GM13977 (cell line): ENCODE measurements at places on chromosomes 16 and 17.

GRCh38 chr17:32588982-32589381 lies 102.2 kb downstream of the CDK5R1 start:
- no peak for DNase-seq

DNA sequence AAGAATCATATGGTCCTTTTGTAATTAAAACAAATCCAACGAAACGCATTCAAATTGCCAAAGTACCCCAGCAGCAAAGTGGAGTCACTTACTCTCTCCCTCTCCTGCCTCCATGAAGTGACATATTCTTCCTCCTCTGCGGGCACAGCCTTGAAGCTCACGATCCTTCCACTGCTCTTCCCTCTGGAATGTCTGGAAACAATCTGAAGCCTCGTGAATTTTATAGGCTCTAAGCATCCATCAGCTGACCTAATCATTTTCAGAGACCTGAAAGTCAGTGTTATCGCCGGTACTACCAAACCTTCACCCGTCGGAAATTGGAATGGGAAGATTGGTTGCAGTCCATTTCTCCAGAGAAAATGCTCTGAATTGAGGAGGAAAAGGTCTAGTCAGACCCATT lies 134.5 kb upstream of the FOXF1 start:
- no peak for DNase-seq

DNA sequence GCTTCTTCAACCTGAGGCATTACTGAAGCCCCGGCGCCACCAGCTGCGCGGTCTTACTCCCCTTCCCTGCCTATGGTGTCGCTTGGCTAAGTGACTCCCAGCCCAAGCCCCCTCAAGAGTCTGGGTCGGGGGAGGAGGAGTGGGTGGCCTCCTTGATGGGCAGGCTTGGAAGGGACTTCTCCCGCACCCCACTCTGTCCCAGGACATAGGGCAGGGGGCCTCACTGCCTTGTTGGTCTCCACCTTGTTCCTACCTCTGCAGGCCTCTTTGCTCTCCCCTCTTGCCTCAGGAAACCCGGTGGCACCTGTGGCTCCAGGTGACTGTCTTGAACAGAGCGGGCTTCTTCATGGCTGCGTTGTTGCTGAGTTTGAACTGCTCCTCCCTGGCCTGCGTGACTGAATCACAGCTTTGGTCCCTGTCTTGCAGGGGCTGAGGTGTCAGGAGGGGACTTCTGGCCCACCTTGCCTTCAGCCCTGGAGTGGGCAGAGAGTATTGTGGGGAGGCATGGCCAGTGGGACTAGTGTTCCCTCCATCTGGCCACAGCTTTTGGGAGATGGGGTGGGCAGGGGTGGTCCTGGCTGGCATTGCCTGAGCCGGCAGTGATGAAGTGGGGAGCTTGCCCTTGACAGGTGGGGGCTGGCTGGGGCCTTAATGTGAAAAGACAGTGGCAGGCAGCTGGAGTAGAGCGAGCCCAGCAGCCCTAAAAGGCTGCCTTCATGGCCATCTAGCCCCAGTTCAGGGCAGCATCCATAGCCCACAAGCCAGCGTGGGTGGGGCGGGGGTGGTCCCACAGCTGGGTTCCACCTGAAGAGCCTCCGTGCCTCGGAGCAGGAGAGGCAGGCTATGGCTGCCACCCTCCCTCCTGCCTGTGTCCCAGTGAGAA lies 7.3 kb downstream of the CBX2 start:
- DNase-seq: no peak

GRCh38 chr17:588519-588918 lies 126.1 kb downstream of the VPS53 start:
- no peak for DNase-seq

- DNase-seq: peak; percentile 69
These were observed 1.2 kb downstream of the OR1F1 start for GRCh38 chr16:3188925-3189825.

DNA sequence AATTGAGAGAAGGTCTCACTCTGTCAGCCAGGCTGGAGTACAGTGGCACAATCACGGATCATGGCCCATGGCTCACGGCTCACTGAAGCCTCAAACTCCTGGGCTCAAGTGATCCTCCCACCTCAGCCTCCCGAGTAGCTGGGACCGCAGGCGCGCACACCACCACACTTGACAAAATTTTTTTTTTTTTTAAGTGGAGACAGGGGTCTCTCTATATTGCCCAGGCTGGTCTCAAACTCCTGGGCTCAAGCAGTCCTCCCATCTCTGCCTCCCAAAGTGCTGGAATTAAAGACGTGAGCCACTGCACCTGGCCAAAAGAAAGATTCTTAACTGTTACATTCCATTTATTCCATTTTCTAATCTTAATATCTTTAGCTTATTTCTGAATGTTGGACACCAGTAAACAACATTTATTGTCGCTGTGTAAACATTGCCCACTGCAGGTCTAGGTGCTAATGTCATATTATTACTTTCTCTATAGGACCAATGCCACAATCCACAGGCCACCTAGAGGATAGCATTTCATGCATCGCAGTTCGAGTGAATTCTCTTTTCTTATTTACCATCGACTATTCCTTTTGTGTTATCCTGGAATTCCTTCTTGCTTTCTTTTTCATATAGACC lies 123.7 kb downstream of the PITPNC1 start:
- no peak for DNase-seq

DNA sequence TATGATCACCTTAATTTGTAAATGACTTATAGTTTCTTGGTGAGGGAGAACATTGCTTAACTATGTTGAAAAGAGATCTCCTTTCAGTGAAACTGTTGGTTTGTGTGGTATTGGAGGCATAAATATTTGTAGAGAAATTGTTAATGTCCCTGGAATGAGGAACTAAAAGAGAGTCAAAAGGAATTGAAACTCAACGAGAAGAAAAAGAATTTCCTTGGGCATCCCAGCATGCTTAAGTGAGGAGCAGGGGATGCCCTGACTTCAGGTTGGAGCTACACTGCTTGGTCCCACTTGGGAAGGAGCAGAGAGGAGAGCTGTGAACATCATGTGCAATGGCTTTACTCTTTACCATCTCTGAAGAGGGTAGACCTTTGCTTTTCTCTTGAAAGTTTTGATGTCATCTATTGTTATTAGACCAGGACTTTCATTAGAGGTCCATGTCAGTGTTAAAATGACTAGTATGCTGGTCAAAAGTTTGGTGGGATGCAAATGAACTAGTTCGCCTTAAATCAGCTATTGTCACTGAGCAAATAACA lies 21.7 kb downstream of the KRT23 start:
- DNase-seq: peak; percentile 58

GRCh38 chr17:76481071-76481655 lies 13.8 kb downstream of the AANAT start:
- peak; percentile 80 for DNase-seq

DNA sequence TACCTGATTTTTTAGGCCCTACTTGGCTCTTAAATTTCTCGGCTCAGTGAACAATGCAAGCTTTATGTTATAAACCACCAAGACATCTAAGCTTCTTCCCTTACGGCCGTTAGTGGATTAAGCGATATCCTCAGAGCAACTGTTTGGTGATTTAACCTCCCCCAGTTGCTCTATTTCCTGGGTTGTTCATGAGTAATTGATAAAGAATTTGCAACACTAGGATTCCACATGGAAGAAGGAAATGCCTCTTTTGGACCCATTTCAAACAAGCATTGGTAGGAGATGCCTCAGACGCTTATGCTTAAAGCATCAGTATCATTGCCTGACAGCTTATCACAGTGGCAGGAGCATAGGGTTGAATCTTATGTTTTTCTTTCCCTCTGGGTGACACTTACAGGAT lies 65.3 kb downstream of the RBFOX1 start:
- DNase-seq: no peak

- DNase-seq: no peak
These were observed 62.6 kb downstream of the ZFHX3 start for GRCh38 chr16:72985148-72985941.

- no peak for DNase-seq
These were observed 824 bp downstream of the SOX8 start for GRCh38 chr16:982145-983043.

GRCh38 chr16:80347900-80348299 lies 192.9 kb upstream of the DYNLRB2 start:
- DNase-seq: no peak

DNA sequence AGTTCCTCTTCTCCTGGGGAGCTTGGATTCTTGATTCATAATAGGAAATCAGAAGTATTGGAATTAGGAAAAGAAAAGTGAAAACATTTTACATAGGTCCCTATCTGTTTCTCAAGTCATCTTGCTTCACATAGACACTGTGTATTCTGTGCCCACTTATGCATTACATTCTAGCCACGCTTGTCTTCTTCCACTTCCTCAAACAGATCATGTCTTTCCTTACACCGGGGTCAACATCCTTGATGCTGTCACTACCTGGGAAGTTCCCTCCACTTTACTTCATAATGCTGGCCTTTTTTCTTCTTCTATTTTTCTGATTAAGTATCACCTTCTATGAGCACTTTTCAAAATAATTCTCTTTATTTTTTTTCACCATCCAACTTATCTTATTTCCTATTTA lies 606.4 kb upstream of the CDH8 start:
- no peak for DNase-seq

DNA sequence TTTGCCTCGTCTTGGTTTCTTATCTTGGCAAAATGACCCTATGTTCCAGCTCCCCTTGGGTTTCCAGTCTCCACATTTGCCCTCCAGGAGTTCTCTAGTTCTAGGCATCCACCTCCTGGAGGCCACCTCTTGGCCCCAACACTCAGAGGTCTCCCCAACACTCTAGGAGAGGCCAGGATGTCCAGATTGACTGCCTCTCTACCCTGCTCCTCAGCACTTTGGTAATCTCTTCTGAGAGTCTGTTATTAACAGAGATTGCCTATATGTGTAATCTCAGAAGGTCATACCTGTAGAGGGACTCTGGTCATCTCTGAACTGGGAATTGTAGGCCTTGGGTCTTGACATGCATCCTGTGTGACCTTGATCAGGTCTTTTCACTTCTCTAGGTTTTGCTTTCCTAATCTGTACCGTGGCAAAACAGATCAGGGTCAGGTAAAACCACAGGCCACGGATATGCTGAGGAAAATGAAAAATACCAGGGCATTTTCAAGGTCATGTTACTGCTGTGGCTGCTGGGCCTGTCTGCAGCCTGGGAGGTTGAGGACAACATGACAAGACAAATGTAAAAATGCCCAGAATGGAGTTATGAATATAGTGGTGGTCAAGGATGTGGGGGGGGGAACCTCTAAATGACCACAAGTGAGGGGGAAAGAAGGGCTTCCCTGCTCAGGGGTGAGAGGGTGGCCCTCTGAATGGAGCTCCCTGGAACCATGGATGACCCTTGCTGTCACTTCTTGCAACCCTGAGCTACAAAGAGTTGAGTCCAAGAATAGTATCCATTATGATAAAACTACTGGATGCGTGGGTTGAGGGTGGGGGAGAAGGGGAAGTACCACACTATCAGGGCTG lies 5.0 kb upstream of the CCL4L2 start:
- DNase-seq: no peak

DNA sequence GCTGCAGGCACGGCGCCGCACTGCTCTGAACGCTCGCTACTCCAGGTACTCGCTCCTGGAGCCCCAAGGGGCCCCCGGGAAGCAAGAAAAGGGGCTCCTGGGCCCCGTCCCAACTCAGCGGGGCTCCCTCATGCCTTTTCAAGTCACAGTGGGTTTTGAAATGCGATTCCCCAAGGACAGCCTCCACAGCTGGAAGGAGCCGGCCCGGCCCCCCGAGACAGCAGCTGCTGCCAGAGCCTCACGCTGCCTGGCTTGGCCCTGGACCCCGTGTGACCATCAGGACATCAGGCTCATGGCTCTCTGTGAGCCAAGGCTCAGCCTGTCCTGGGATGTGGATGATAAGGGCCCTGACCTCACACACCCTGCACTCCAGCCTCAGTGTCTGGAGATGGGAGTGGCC lies 80.6 kb downstream of the LMF1 start:
- DNase-seq: no peak

DNA sequence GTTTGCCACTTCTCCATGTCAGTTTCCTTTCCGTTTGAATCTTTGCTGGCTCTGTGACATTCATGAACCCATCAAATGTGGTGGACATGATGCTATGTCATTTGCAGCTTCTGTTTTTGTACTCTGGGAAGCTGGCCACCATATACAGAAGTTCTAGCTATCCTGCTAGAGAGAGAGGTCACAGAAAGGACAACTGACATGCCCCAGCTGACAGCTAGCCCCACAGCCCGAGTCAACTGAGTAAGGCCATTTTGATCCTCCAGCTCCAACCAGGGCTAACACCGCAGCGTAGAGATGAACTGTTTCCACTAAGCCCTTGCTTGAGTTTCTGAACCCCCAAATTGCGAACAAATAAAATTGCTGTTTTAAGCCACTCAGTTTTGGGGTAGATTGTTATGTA lies 33.8 kb downstream of the CCDC42 start:
- no peak for DNase-seq

- no peak for DNase-seq
These were observed 293.8 kb upstream of the AXIN2 start for GRCh38 chr17:65855245-65855644.

GRCh38 chr17:51103451-51103850 lies 17.2 kb downstream of the SPAG9 start:
- no peak for DNase-seq

GRCh38 chr17:82390860-82391435 lies 19.4 kb downstream of the UTS2R start:
- no peak for DNase-seq

DNA sequence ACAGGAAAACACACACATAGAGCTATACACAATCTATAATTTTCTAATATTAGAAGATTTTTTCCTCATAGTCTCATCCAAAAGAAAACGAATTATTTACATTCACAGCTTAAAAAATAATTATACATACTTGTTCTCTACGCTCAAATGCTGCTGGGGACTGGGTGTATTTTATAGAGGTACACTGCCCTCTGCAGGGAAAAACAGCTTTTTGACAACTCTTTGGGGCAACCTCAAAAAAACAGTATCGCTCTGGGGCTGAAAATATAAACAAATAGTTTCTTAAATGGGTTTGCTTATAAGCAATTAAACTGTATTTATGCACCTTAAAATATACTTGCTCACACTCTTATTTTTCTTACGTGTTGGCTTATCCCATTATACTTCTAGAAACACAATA lies 261.8 kb upstream of the PSMD7 start:
- DNase-seq: peak; percentile 26

GRCh38 chr16:31476303-31477219 lies 4.6 kb downstream of the TGFB1I1 start:
- peak; percentile 95 for DNase-seq

DNA sequence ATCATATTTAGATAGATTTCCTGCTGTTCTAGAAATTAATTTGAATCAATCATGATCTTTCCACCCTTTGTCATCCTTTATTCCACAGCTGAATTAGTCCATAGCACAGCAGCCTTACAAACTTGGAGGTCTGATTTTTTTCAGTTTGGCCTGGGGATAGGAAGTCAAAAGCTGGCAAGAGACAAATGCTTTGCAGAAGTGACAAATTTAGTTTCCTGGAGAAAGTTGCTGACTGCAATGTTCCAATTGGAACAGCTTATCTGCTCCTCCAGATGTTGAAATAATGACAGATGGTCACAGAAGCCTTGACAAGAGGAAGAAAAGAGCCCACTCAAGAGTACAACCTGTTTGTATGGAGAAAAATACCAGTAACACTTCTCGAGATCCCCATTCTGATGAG lies 1276.1 kb upstream of the CDH8 start:
- no peak for DNase-seq
